ENCODE measurements at places on chromosomes 7 and 10.

GRCh38 chr7:33157311-33157710 is 27.9 kb downstream of the BBS9 start:
- no peak for DNase-seq

GRCh38 chr10:71451754-71452153 is 55.0 kb downstream of the CDH23 start:
- no peak for DNase-seq

DNA sequence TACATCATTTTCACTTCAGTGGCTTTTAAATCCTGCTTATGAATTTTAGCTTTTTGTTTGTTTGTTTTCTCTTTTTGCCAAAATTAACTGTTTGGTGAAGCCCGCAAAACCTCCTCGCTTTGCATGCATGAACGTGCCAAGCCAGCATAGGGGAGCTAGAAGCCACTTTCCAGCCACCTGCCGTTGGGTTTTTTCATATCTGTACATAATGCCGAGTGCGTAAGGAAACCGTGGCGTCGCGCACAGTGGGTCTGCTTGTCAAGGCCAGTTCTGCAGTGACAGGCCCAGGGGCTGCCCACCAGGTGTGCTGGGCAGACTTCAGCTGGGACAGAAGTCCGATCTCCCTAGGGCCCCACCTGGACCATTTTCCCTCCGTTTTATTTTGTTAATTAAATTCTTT is 41.1 kb downstream of the WIPI2 start:
- DNase-seq, result no peak

- no peak for DNase-seq
Measured at GRCh38 chr10:95384011-95384704, 93.4 kb upstream of the PDLIM1 start.

DNA sequence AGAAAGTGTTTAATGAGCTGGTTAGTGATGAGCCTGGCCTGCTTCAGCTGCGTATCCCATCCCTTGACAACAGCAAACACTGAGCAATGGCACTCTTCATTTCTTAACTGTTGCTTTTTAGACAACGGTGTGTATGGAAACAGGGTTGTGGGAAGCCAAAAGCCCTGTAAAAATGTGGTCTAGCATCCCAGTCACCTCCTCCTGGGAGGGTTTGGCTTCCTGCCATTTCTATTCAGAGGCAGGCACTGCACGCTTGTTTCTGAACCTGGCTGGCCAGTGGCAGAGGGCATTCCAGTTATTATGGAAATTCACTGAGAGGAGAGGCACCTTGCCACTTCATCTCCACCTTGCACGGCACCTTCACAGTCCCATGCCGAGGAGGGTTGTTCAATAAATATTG is 123.0 kb upstream of the ADARB2 start:
- no peak for DNase-seq

- no peak for DNase-seq
Measured at GRCh38 chr10:85600026-85600743, 766.4 kb downstream of the GRID1 start.

DNA sequence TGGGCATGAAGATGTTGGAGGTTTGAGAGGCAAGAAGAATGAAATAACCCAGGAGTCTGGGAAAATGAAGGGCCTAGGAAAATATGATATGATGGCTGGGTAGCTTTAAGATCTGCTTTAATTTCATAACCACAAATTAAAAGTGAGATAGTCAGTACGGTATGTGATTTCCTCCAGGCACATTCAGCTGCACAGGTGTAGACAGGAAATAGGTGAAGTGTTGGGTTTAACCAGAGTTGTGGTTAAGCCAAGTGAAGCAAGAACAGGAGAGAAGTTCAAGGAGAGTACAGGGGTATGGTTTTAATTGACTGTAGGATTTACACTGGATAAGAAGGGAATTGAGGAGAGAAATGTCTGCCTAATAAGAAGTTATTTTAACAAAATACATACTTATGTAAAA is 2.6 kb downstream of the PNLIPRP3 start:
- DNase-seq, result no peak

- DNase-seq, result no peak
Measured at GRCh38 chr10:11689945-11690736, 52.0 kb upstream of the ECHDC3 start.

DNA sequence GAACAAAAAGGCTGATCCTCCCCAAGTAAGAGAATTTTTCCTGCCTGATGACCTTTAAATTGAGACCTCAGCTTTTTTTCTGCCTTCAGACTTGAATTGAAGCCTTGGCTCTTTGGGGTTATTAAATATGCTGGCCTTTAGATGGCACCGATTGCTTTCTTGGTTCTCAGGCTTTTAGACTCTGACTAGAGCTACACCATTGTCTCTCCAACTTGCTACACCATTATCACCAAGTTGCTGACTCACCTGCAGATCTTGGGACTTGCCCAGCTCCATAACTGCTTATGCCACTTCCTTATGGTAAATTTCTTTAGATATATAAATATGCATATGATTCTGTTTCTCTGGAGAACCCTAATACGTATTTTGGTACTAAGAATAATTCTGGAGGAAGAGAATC is 3.1 kb upstream of the ABCA13 start:
- no peak for DNase-seq

GRCh38 chr10:107434854-107435253 is 270.3 kb upstream of the SORCS1 start:
- DNase-seq, result no peak

DNA sequence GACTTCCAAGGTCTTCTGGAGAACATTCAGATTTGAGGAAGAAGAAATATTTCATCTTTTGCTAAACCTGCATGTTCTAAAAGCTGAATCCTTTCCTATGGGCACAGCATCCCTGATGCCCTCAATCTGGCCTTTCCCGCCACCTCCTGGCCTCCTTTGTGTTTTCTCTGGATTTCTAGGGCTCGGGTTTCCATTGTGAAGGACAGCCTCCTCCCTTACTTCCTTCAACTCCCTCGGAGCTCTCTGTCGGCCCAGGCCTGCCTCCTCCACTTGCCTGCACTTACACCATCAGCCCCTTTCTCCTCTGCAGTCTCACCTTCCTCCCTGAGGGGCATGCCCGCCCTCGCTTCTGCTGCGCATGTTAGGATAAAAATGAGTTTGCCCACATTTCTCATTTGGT is 75.4 kb downstream of the WIPF3 start:
- no peak for DNase-seq

DNA sequence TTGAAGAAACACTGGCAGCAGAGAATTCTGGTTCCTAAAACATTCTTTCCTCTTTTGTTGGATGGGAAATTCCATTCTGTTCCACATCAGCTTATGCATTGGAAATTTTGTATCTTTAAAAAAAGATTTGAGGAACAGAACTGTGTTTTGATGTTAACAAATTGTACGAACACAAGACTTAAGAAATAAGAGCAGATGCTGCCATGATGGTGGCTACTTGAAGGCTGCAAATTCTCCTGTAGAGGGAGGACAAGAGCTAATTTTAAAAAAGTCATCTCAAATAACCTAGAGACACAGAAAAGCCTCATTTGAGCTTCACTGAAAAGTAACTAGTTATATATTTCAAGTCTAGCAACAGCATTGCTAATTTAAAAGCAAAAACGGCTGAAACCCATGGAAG is 29.8 kb downstream of the NDUFB2 start:
- no peak for DNase-seq

DNA sequence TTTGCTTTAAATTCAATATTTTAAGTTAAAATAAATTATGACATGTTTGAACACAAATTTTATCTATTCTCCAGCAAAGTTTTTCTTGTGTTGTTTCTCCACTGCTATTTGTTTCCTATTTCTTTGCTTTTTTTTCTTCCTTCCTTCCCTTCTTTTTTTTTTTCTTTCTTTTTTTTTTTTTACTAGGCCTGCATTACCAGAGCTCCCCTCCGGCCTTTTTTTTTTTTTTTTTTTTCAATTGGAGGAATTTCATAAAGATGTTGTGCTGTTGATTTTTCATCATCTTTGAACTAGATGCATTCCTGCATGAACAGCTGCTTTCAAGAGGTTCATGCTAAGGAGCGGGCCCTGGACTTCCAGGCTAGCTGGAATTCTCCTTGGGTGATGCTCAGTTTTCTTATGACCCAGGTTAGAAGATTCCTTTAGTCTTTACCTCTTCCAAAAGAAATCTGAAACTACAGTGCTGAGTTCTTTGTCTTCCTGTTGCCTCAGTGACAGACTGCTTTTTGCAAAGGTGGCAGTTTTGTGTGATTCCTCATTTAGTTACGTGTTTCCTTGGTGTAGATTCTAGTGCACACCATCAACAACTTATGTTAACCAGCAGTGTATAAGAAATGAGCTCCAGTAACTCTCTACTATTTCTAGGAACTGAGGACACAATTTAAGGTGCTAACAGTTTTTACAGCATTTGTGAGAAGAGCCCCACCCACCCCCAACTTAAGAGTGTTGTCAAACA is 4.8 kb upstream of the CAMK1D start:
- DNase-seq, result no peak

All from activated T-helper 1 cell treated with Interleukin-2 at 50 U/mL for 16 hours (primary cell).